ENCODE measurements at places on chromosomes 6 and 20.
A peak's percentile ranks its signal among the peaks of the same experiment; 100 is the strongest.

GRCh38 chr6:11978169-11978987 lies 33.7 kb upstream of the HIVEP1 start:
- DNase-seq = no peak

DNA sequence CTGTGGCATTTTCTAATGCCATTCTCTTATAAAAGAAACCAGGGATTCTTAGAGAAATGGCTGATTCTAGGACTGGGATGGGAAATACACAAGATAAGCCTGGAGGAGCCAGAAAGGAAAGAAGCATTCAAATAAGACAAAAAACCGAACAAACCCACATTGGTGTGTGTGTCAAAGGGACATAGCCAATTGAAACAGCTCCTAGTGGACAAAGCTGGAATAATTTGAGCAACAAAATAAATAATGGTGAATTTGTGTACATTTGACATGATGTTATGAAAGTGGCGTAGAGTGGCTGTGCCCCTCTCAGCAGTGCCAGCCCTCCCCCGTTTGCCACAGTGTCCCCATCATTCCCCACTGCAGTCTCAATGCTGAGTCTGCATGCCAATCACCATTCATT lies 55.5 kb downstream of the B3GAT2 start:
- no peak for DNase-seq

DNA sequence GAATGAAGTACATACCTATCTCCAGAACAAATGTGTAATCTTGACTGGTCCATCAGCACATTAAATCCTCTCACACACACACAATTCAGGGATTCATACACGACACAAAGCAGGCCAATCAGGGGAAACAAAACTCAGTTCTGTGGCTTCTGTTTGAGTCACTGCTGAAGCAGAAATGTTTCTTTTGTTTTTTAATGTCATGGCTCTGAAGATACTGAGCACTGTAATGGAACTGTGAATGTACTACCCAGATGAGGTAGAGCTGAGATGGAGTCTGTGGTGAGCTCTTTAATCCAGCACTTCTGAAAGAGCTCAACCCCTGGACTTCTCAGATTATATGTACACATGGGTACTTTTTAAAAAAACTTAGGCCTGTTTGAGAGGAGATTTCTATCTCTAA lies 116.4 kb downstream of the THEMIS start:
- no peak for DNase-seq

GRCh38 chr6:29131691-29132090 lies 23.8 kb downstream of the OR2J3 start:
- DNase-seq = no peak

GRCh38 chr6:157596886-157597285 lies 215.9 kb downstream of the ZDHHC14 start:
- DNase-seq = no peak

- DNase-seq = peak; percentile 48
Measured at GRCh38 chr6:83055366-83055964, 10.2 kb downstream of the UBE3D start.

- no peak for DNase-seq
Measured at GRCh38 chr20:1557605-1558004, at the start of gene SIRPD. Gene SIRPD, minus strand, starts transcription at chr20:1557705. Its CDS starts 52 bp downstream, at chr20:1557653.

GRCh38 chr20:36908603-36909002 lies 32.7 kb downstream of the TLDC2 start:
- no peak for DNase-seq

GRCh38 chr6:40476673-40477072 lies 110.5 kb downstream of the LRFN2 start:
- no peak for DNase-seq

GRCh38 chr6:71496018-71496721 lies 207.6 kb downstream of the OGFRL1 start:
- no peak for DNase-seq

GRCh38 chr6:16352258-16352635 lies 113.9 kb downstream of the GMPR start:
- no peak for DNase-seq

DNA sequence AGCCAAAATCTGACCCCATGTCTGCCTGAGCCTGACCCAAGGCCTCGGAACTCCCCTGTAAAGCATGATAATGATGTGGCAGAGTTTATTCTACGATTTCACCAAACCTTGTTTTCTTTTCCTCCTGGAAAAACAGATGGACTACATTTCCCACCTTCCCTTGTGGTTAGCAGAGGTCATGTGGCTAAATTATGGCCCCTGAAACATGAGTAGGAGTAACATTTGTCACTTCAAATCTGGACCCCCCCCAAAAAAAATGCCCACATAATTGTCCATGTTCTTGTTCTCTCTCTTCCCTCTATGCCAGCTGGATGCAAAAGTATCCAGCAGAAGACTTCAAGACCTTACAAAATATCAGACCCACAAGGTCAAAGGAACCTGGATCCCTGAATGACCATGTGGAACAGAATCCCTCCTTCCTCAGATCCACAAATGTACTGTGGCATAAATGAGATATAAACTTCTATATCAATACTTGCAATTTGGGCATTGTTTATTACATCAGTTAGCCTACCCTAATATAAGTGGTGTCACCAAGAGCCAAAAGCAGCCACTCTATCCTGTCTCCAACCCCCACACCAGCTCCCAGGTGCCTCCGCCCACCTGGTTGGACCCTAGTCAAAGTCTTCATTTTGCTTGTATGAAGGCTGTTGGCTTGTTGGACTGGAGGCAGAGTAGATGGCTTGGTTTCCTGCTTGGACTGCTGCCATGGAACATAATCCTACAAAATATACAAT lies 1.4 kb downstream of the C20orf96 start:
- no peak for DNase-seq

GRCh38 chr6:70194421-70194820 lies 108.5 kb downstream of the COL9A1 start:
- DNase-seq = no peak

DNA sequence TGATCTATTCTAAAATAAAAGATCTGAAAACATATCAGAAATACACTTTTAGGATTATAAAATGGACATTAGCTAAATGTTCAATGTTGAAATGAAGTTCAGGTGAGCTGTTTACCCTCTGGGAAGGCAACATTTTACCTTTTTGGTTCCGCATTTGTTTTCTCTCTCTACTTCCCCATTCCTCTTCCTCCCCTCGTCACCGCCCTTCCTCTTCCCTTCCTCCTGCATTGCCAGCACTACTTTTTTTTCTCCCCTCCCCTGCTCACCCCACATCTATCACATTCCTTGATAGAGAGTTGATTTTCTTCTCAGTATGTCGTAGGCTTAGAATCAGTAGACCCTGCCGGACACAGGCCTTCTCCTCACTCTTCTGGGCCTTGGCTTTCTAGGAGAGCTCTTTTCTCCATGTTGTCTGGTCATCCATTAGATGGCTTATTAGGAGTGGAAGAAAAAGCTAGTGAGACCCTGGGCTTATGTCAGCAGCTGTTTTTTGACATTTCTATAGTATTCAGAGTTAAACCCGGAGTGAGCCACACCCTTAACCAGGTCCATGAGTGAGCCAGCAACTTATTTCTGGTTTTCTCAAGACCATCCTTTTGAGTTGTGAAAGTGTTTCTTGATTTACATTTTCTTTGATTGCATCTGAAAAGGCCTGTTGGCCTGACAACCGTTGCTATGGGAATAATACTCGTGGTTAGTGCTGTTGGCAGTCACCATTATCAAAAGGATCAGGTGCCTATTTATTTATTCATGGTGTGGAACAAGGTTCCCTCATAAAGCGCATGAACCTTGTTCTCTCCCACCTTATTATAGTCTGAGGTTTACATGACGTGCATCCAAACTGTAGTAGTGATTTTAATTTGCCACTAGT lies 90.9 kb downstream of the DTD1 start:
- DNase-seq = peak; percentile 85

- no peak for DNase-seq
Measured at GRCh38 chr6:131049608-131050007, 13.4 kb downstream of the EPB41L2 start.

DNA sequence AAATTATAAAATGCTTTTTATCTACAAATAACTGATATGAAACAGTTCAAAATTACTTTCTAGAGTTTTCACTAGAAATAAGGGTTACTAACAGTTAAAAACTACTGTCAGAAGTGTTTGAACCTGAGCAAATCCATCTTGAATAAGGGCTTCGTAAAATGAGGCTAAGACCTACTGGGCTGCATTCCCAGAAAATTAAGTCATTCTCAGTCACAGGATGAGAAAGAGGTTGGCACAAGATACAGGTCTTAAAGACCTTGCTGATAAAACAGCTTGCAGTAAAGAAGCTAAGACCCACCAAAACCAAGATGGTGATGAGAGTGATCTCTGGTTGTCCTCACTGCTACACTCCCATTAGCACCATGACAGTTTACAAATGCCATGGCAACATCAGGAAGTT lies 93.7 kb downstream of the PLG start:
- no peak for DNase-seq

GRCh38 chr6:164693944-164694343 lies 615.5 kb downstream of the C6orf118 start:
- peak; percentile 28 for DNase-seq

DNA sequence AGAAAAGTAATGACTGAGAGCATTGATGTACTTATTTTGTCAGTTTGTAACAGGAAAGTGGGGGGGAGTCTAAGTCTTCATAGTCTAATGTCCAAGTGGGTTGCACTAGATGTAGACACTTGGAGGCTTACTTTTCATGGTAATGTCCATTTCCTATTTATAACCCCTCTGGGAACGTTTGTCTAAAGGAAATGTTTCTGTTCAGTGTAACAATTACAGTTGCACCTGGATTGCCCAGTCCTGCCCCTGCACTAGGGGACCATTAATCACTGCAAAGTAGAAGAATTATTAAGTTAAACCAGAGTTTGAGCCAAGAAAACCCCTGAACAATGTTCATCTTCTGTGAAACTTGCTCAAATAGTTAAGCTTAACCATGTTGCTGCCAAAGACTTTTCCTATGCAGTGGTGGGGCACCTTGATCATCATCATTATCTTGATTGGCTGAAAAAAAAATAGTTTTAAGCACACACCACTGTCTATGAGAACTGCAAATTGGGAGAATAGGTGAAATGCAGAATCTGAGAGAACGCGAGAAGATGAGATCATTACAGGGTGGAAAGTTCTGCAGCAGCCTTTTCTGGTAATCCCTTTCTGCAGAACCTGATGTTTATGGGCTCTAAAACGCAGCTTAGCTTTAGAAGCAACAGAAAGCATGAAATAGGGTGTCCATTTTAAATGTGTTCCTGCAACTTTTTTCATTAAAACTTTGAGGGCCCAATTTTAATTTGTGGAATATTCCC lies 106.0 kb downstream of the ZNF217 start:
- DNase-seq = no peak

DNA sequence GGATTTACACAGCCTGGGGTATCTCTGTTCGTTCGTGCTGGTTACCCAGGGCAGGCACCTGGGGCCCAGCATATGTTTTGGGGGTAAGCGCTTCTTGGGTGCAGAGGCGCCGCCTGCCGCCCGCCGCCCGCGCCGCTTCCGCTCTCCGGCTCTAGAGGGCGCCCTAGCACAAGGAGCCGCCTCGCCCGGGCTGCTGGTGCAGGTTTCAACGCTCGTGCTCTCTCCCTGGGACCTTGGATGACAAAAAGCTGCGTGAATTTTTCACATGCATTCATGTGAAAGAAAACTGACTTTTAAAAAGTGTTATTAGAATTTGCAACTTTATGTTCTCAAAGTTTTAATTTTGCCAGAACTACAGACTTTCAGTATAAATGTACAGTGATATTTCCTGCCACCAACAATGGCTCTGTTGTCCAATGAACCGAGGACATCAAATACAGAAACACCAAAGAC lies 32.5 kb downstream of the PRR18 start:
- DNase-seq = peak; percentile 70

DNA sequence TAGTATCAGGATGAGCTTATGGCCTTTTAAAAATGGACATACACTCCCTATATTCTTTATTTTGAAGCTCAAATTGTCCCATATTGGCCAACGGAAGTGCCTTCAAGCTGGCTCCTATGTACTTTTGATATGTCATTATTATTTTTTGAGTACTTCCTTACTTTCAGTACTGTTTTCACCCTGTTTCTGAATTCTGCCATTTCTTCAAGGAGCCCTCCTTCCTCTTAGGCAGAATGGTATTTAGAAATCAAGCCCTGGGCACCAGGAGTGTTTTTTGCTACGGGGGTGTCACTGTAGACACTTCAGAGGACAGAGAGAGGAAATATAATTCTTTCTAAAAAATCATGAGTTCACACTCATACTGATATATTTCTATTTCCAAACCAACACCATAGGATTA lies 5.5 kb upstream of the MYLK4 start:
- no peak for DNase-seq

- DNase-seq = no peak
Measured at GRCh38 chr6:31869343-31869742, 6.7 kb upstream of the NEU1 start.

DNA sequence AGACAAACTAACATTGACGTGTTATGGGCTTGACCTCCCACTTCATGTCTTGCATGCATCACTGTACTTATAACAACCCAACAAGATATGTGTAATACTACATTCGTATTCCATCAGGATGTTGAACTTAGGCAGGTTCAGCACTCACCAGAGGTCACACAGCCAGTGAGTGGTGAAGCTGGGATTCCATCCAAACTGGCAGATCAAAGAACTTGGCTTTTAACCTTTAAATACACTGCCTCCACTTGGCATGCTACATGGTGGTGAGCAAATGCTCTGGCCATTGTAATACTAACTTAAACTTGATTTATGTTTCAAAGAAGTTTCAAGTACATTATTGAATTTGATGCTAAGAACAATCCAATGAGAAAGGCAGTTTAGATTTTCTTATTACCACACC lies 10.7 kb upstream of the HDDC2 start:
- DNase-seq = no peak

DNA sequence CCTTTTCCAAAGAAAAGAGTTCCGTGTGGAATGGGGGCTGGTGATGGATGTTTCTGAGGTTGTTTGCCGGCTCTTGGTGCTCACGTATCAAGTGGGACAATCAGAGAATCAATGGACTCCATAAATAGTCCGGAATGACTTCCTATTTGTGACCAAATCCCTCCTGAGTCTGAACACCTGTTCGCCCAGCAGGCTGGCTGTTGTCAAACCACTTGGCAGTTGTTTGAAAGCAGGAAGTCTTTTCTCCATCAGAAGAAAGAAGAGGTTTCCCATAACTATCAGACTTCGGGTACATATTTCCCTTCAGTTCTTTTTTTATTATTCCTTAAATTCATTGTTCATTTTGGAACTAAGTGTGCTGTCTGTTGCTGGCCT lies 154.7 kb upstream of the RIN2 start:
- DNase-seq = peak; percentile 50
